NCI-H2029 (cell line): ENCODE measurements at places on chromosomes 2 and 18.

- no peak for DNase-seq
Measured at GRCh38 chr2:217096474-217097225, 236.8 kb upstream of the TNP1 start.

- DNase-seq, result peak; percentile 33
Measured at GRCh38 chr18:9803698-9804516, 81.9 kb upstream of the TXNDC2 start.

GRCh38 chr18:48946329-48946835 is 4.4 kb downstream of the SMAD7 start:
- DNase-seq, result peak; percentile 71

GRCh38 chr2:46297546-46298271 is 502 bp downstream of the EPAS1 start:
- peak; percentile 52 for DNase-seq

DNA sequence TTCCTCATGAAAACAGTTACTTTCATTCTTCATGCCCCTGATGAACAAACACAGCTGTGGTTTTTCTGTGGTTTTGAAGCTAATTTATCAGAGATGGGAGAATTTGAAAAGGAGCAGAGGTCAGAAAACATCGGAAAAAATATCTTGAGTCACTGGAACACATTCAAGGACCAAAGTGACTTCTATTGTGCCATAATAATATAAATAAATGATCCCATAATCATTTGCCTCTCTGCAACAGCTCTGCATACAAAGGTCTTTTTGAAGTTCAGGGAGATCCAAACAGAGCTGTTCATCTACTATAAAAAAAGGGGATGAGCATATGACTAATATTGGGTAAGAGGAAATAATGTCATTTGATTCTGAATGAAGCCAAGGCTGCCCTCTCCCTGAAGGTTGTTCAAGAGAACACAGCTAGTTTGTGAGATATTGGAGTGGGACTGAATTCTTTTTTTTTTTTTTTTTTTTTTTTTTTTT is 201.3 kb upstream of the GALNT5 start:
- DNase-seq, result no peak

DNA sequence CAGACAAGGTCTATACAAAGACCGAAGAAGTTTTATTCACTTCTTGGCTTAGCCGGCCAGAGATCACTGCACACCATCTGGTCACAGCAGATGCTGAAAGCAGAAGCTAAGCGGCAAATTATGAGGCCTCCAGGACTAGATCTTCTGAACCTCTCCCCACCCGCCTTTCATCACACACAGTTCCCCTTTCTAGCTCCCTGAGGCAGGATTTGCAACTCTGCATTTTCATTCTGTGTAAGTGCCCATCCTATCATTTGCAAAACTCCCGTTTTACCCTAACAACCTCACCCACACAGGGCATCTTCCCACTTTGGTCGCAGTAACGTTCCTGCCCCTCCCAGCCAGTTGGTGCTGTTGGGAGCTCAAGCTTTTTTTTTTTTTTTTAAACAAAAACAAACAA is 3.1 kb upstream of the MOB1A start:
- DNase-seq, result no peak

- DNase-seq, result no peak
Measured at GRCh38 chr2:144268036-144268678, 251.8 kb downstream of the ZEB2 start.

- no peak for DNase-seq
Measured at GRCh38 chr18:44374966-44375365, 305.7 kb upstream of the SETBP1 start.

- DNase-seq, result no peak
Measured at GRCh38 chr2:64655018-64655664, 1.4 kb upstream of the SERTAD2 start.

DNA sequence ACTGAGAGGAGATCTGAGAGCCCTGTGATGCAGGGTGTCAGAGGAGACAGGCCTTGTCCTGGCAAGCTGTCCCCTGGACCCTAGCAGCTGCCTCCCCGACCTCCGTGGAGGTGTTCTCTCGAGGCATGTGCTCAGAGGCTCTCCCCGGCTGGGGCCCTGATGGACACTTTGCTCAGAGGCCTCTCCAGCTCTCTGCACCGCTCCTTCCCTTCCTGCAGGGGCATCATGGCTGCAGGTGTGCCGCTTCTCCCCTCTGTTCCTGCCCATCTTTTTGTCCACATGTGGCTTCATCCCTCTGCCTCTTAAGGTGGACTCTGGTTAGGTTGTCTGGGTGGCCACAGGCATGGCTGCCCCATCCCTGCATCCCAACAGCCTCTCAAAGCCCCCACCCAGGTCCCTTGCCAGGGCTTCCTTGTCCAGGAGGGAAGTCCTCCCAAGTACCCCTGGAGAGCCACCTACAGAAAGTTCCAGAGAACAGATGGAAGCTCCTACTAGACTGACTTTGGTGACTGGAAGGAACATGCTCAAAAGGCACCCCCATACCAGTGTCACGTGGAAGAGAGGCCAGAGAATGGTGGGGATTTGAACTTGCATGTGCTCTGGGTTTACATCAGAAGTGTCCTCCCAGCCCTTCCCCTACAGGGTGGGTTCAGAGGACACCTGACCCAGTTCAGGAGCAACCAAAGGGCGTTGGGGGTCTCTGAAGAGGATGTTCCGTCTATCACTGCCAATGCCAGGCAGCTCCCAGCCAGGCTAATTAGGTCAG is 120.4 kb downstream of the KLHL29 start:
- no peak for DNase-seq
